ENCODE measurements at places on chromosomes 12 and 14.

DNA sequence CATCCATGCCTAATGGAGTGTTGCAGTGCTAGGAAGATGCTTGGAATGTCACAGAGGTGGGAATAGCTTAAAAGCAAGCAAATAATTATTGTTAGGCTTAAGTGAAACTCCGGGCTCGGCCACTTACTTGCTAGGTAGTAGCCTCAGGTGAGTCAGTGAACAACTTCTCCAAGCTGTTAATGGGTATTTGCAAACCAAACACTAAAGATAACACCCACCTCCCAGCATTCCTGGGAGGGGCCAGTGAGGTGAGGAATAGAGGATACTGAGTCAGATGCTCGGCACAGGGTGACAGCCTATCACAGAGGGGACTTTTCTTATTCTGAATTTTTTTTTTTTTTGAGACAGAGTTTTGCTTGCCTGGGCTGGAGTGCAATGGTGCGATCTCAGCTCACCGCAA lies 151.2 kb upstream of the RFLNA start:
- no peak for DNase-seq

DNA sequence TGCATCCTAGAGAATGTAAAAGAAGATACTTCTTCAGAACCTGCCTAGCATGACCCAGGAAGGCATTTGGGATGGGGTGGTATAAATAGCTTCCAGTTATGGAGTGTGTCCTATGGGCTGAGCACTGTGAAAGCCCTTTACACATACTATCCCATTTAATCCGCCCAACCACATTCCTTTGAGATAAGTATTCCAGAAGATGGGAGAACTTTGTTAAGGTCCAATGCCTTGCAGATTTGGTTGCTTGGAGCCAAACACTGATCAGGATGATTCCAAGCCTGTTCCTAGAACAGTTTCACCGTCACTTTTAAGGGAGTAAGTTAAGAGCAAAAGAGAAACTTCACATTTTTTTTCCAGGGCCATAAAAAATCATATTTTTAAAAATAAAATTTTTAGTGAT lies 82.5 kb upstream of the CLMN start:
- no peak for DNase-seq

DNA sequence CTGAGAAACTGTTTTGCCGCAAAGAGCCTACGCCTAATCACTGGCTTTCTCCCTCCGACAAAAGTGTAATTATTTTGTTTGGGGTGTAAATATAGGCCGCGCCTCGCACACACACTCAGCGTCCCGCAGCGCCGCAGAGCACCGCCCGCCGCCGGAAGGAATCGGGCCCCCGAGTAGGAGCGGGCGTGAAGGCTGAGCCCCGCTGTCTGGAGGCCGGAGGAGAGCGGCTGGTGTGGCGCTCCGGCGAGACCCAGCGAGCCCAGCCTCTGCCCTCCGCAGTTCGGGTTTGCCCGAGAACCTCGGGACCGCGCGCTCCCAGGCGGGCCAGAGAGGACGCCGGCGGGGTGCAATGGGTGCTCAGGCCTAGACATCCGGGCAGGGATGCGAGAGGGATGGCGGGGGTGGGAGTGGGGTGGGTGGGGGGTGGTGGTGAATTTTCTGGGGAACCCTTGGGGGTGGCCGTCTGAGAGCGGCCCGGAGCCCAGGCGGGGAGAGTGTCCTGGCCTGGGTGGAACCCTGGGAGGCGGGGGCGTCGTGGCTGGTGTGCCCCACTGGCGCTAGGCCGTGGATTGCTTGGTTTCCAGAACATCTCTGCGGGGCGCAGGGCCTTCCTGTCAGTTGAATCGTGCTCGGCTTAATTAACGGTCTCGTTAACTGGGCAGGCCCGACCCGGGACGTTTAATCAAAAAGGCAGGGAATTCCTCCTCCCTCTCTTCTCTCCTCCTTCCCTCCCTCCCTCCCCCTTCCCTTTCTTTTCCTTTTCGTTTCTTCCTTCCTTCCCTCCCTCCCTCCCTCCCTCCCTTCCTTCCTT lies 4.7 kb upstream of the LHX5 start:
- no peak for DNase-seq

GRCh38 chr12:97404543-97404942 lies 58.1 kb upstream of the RMST start:
- DNase-seq = no peak

DNA sequence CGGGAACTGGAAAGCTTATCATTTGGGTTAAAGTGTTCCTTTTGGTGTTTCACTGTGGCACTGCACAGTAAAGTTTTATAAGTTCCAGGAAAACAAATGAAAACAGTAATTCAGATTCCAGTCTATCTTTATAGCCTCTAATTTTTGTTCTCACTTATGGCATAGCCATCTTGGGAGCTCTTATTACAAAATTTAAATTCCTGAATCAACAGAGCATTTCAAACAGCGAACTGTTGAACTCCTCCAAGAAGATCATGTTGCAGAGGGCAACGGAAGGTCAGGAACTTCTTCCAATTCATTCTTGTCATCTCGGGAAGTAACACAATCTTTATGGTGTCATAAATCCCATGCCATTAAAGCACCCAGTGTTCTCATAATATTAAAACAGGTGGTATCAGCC lies 229.1 kb downstream of the KCNC2 start:
- DNase-seq = no peak

- no peak for DNase-seq
Measured at GRCh38 chr12:66119870-66120241, 10.7 kb downstream of the LLPH start.

DNA sequence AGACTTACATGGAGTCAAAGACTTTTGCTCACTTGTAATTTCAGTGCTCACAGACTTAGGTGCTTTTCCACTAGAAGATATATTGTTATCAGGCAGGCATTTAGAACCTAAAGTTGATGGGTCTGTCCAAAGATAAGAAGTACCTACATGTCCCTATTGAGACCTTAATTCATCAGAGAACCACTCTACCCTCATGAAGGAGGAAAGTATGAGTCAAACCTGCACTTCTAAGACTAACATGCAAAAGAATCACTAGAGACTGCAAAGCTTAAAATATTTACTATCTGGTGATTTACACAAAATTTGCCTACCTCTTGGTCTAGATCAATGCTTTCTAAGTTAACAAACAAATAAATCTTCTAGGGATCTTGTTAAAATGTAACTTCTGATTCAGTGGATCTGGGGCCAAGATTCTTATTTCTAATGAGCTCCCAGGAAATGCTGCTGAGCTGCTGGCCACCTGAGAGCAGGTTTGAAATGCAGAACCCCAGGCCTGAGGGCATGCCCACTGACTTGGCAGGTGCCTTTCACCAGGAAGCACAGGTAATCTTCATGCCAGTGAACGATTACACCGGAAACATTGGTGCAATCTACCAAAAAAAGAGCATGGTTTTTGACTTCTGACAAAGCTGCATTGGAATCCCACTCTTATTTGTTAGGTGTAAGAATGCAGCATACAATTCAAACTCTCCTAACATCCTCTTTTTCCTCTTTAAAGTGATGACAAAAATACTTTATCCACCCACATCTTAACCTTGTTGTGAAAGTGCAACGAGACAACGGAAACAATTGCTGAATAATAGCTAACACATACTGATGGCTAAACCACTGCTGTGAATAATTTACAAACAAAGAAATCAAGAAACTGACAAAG lies 214.2 kb downstream of the ADAMTS20 start:
- DNase-seq = no peak

DNA sequence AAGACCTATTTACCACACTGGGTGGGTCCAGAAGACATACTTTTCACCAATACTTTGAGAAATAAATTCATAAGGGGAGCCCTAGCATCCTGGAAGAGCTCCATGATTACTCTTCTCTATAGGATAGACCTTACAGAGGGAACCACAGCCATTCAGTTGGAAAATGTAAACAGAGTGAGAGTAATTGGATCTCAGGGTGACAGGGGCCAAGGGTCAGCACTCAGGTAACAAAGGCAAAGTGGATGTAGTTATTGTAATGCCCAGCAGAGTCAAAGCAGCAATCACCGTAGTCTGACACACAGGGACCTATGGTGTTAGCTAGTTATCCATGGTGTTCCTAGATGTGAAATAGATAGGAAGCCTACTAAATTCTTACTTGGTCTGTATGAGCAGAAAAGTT lies 10.8 kb upstream of the GTF2A1 start:
- no peak for DNase-seq

DNA sequence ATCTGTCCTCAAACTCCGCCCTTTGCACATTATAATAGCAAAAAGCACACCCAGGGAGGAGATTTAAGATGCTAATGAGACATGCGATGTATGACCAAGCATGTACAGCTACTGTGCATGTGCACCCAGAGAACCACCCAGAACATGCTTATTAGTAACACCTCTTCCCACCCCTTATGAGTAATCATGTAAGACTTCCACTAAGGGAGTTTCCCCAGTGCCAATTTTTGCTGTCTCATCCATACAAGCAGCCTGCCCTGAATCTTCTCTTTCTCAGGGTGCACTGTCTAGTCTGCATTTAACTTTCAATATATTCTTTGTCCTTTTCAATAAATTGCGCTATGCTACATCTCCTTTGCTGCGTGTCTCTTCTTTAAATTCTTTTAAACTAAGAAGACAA lies 830.0 kb upstream of the NOVA1 start:
- no peak for DNase-seq

DNA sequence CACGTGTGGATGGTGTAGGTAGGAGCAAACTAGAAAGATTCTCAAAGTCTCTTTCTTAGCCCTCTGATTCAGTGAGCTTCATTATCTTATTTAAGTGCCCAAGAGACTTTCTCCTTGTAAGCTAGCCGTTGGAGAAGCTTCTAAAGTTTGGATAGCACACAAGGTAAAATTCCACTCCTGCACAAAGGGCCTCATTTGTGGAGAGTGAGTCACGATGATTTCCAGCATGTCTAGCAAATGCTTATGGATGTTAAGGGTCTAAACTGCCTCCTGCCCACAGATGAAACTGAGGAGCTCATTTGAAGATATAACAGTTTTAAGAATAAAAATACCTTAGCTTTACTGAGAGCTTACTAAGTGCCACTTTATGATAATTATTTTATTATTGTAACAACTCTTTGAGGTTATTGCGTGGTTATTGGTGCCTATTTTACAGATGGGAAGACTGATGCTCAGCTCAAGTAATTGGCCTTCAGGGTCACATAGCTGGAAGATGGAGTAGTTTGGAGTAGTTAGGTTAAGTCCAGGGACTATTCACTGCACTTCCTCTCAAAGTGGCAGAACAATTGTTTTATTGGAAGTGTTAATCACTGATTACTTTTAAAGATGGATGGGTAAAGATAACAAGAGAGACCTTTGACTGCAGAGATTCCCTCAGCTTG lies 78.7 kb upstream of the HIF1A start:
- no peak for DNase-seq

DNA sequence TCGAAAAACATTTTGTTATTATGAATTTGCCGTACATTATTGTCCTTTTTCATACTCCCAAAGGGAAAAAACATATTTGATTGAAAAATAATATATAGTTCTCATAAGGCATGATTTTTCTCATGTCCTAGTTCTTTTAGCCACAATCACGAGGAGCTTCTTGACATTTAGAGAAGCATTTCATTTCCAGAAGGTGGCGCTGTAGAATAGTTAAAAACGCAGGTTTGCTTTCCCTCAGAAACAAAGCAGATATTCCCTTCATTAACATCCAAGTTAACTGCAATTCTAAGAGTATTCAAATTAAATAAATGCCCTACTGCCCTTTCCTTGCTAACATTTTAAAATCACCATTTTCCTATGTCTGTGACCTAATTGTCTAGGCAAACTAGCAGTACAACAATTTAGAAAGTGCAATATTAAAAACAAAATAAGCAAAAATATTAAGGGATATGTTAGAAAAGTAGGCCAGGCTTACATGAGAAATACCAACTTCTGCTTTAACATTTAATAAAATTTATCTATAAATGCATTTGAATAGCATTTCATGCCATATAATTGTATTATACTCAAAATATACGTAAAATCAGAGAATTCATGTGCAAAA lies 10.9 kb upstream of the PIK3C2G start:
- DNase-seq = no peak

DNA sequence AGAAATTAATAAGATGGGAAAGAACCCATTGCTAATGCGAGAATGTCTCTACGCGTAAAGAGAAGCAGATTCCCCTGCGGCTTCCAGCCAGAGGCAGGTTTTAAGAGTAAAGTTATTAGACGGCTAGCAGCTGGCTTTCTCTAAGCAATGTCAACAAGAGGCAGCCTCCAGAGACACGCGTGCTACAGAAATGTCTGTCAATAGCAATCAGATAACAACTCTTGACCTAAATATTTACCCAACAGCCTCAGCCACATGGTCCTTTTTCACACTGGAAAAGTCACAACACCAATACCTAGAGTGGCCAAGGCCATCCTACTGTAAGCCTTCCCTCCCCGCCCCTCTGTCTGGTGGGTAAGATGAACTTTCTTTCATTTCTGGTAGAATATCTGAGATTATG lies 146.0 kb upstream of the SFSWAP start:
- DNase-seq = no peak

DNA sequence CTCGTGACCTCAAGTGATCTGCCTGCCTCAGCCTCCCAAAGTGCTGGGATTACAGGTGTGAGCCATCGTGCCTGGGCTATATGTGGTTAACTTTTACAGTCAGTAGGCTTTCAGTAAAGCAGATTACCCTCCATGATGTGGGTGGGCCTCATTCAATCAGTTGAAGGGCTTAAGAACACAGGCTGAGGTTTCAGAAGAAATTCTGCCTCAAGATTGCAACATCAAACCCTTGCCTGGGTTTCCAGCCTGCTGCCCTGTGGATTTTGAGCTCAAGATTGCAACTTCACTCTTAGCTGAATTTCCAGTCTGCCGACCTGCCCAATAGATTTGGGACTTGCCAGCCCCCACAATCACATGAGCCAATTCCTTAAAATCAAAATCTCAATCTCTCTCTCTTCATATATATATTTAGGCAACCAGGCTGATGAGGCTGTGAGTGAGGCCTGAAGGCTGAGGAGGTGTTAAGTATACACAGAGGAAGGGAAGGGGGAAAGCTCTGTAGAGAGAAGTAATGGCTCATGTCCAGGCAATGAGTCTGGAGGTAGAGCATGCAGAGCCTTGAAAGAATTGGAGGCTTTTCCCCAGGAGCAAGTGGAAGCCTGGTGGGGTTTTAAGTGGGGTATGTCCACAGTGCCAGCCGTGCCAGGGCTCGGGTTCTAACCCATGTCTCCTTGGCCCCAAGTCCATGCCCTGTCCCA lies 33.3 kb upstream of the ACTN1 start:
- DNase-seq = no peak

DNA sequence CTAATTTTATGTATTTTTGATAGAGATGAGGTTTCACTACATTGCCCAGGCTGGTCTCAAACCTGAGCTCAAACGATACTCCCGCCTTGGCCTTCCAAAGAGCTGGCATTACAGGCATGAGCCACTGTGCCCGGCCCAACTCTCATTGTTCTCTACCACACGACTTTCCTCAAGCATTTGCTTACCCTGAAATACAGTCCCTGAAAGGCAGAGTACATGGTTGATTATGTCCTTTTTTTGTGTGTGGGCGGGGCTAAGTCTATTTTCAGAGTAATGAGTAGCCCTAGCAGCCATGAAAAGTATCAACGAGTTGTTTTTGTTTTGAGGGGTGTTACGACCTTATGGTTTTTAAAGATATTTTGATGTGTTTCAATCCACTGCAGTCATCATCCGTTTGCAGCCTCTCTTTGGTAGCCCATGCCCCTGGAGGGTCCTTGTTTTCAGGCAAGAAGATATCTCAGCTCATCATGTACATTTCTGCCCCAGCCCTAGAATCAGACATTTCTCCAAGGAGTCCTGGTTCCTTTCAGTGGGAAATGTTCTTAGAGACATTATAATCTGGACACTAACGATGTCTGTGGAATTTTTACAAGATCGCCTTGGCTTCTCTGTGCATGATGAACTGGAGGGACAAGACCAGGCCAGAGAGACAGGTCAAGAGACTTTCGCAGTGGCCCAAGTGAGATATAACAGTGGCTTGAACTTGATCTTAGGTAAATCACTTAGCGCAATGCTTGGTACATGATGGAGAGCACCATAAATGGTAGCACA lies 8.7 kb downstream of the ACACB start:
- no peak for DNase-seq

GRCh38 chr14:103384450-103385151 lies 614 bp upstream of the MARK3 start:
- DNase-seq = no peak
